CD8-positive, alpha-beta T cell (primary cell): ENCODE measurements at places on chromosomes 1 and 21.
A peak's percentile ranks its signal among the peaks of the same experiment; 100 is the strongest.

GRCh38 chr21:42550817-42551216 is 37.2 kb downstream of the SLC37A1 start:
- no peak for DNase-seq

DNA sequence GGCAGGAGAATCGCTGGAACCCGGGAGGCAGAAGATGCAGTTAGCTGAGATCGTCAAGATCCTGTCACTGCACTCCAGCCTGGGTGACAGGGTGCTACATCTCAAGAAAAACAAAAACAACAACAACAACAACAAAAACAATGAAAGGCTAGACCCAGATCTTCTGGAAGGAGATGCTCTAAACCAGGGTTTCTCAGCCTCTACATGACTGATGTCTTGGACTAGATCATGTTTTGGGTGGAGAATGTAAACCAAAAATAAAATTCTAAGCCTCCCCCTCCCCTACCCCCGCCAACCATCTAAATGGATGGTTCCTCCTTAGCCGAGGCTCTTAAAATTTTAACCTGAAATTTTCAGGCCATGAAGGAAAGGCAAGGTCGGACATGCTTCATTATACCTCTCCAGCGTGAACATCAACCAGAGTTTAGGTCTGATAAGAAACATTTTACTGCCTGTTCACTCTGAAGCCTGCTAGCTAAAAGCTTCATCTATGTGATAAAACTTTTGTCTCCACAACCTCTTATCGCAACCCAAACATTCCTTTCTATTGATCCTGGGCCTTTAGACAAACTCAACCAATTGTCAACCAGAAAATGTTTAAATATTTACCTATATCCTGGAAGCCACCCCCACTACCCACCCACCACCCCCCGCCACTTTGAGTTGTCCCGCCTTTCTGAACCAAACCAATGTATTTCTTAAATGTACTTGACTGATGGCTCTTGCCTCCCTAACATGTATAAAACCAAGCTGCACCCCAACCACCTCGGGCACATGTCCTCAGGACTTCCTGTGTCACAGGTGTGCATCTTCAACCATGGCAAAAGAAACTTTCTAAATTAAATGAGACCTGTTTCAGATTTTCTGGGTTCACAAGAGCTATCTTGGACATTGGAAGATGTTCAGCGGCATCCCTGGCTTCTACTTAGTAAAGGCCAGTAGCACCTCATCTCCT is 1.9 kb upstream of the CAPN2 start:
- DNase-seq, result no peak

- peak; percentile 17 for DNase-seq
Observed at GRCh38 chr1:27658951-27659496, 13.0 kb downstream of the IFI6 start.

- no peak for DNase-seq
Observed at GRCh38 chr1:226420897-226421296, 13.0 kb upstream of the PARP1 start.

- no peak for DNase-seq
Observed at GRCh38 chr1:58779801-58780382, 4.0 kb downstream of the JUN start.

- peak; percentile 59 for DNase-seq
Observed at GRCh38 chr21:23968722-23969647, 1638.3 kb downstream of the MRPL39 start.

- no peak for DNase-seq
Observed at GRCh38 chr1:228986093-228986904, 251.0 kb downstream of the RHOU start.

GRCh38 chr1:227549892-227550291 is 13.5 kb upstream of the ZNF678 start:
- no peak for DNase-seq

DNA sequence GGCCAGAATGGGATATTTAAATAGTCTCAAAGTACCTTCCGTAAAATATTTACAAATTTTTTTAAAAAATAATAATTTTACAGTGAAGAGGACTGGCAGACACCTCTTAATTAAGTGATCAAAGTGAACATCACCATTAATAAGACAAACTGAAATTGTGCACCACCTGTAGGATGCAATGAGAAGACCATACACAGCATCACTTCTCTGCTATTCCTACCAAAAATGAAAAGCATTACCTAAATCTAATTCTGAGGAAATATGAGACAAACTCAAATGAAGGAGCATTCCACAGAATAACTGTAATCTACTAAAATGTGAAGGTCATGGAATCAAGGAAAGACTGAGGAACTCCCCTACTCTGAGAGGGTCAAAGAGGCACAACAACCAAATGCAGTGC is 68.2 kb upstream of the PRDX6 start:
- DNase-seq, result no peak

GRCh38 chr21:44785620-44786335 is 15.8 kb downstream of the UBE2G2 start:
- no peak for DNase-seq

GRCh38 chr1:15224259-15224869 is 22.7 kb upstream of the FHAD1 start:
- no peak for DNase-seq

- DNase-seq, result no peak
Observed at GRCh38 chr21:43853851-43854772, 10.9 kb upstream of the AGPAT3 start.

GRCh38 chr1:26373281-26373680 is 731 bp upstream of the ZNF683 start:
- peak; percentile 61 for DNase-seq

DNA sequence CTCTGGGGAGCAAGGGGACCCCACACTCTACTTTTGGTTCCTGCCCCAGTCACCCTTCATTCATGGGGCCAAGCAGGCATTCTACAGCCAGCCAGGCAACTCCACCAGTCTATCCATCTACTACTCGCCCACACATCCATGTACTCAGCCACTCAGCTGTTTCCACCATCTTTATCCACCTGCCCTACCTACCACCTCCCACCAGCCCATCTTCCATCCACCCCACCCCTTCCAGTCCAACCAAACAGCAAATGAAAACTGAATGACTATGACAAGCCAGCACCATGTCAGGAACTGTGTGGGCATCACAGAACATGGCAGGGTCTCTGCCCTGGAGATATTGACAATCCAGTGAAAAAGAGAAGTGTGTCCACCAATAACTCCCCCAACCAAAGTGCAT is 7.9 kb downstream of the LAD1 start:
- no peak for DNase-seq

DNA sequence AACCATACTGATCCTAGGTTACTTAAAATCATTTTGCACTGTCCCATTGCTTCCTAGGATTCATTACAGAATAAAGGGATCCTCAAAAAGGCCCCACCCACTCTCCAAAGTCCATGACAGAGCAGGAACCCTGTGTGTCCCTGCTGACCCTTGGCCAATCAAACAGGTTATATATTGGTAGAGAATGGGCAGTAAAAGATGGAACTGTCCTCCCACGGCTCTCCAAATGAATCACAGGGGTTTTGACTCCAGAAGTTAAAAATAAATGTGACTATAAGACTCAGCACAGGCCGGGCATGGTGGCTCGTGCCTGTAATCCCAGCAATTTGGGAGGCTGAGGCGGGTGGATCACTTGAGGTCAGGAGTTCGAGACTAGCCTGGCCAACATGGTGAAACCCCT is 65.5 kb downstream of the ACOT7 start:
- DNase-seq, result no peak

GRCh38 chr1:234499119-234499942 is 20.4 kb upstream of the TARBP1 start:
- DNase-seq, result peak; percentile 65

- no peak for DNase-seq
Observed at GRCh38 chr1:116986421-116987255, 14.9 kb upstream of the CD101 start.

- DNase-seq, result no peak
Observed at GRCh38 chr1:44660176-44660575, 14.1 kb downstream of the TMEM53 start.

DNA sequence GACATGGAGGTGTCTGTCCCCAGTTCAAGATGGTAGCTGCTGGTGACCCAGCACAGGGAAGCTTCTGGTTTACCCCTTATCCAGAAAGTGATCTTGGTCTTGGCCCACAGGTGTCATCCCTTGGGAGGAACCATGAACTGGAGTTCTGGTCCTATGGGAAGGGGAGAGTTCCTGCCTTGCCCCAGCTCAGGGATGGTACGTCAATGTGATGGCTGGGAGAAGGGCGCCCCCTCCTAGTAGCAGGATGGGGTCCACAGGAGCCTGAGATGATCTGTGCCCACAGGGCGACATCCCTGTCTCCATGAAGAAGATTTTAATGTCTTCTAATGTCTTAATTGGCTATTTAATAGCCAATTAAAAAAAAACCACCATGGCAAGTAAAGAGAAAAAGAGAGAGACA is 249.8 kb downstream of the SIPA1L2 start:
- no peak for DNase-seq

- no peak for DNase-seq
Observed at GRCh38 chr1:38029685-38030511, 16.7 kb downstream of the POU3F1 start.

GRCh38 chr1:92362970-92363369 is 64.1 kb downstream of the RPAP2 start:
- DNase-seq, result no peak

- DNase-seq, result no peak
Observed at GRCh38 chr1:230400007-230400344, 26.2 kb downstream of the PGBD5 start.

GRCh38 chr1:100279954-100280682 is 14.1 kb downstream of the RTCA start:
- DNase-seq, result no peak

DNA sequence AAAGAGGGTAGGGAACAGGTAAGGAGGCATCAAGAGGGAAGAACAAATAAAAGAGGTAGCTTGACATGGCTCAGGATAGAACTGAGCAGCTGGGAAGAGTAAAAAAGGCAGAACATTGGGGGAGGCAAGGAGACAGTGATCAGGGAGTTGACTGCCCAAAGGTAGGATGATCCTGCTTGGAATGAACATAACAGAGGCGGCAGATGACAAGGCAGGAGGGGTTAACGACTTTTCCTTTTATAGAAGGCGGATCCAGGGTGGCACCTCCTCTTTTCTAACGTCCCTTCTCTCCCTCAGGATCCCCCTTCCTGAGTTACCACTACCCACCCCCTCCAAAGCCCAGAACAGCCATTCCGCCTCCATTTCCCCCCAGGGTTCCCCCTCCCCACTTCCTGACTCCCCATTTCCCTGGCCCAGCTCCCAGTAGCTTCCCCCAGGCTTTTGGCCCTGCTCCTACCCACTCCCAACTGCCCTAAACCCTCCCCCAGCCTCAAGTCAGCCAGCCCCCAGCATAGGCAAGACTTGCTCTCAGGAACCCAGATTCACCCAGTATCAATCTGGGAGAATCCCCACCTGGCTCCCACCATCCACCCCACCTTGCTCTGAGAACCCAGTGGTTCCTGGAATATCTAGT is 769 bp upstream of the ADAMTS4 start:
- no peak for DNase-seq

DNA sequence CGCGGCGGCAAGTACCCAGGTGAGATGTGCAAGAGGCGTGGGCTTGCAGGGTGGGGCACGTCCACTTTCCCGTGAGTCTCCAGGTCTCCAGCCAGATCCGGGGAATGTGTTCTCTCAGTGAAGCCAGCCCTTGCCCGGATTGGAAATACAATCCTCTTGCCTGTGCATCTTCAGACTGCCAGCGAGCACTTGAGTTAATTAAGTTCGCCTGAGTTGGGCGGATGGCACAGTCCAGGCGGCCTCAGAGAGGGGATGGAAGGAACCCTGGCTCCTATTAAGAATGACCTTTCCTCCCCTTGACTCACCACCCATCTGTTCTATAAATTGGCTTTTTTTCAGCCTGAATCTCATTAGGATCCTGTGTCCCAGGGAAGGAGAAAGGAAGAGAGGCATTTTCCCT is 33.3 kb upstream of the CNTN2 start:
- no peak for DNase-seq

DNA sequence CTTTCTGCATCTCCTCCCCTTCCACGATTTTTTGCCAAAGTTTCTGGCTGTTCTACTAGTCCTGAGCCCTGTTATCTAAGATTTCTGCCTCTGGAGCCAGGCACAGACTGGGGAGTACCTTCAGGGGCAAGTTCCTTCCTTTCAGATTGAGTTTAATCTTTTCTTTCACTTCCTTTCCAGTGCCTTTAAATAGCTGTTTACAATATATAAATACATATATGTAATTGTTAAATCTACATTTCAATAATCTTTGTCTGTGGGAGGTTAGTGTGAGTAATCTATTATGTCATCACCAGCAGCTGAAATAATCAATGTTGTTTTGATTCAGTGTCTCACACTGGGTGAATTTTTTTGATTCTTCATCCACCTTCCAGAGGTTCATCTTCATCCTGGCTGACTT is 31.8 kb downstream of the DIPK1A start:
- no peak for DNase-seq

DNA sequence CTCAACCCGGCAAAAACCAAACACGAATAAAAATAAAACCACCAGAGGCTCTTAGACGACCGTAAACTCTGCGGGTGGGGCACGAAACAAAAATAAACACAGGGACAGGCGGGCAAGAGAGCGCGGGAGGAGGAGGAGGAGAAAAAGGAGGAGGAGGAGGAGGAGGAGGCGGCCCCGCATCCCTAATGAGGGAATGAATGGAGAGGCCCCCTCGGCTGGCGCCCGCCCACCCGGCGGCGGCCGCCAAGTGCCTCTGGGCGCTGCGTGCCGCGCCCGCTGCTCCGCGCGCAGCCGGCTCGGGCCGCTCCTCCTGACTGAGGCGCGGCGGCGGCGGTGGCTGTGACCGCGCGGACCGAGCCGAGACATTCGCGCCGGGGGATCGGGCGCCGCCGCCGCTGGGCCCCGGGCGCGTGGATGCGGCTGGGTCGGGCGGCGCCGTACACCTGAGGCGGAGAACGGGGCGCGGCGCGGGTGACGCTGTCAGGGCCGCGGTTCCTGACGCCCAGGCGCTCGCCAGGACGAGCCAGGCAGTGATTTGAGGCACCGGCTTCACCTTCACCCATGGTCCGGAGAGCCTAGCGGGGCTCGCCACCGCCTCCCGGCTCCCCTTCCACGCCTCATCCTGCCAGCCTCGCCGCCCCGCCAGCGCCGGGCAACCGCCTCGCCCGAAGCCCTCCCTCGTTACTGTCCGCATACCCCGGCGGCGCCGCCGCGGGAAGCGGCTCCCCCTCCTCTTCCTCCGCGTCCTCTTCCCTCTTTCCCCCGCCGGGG is at the start of gene MARK1:
MARK1 (plus strand) TSS at position 229 of the 771 bp plus-strand sequence. CDS start 687 bp downstream, outside the sequence.
- DNase-seq, result no peak
